ENCODE measurements at places on chromosomes 2 and 18.

- DNase-seq, result no peak
- no peaks in the 10 kb centered on the region for H3K4me1 ChIP-seq
- H3K4me3 ChIP-seq, result no peak overlapping the region
- H3K27ac ChIP-seq, result no peak overlapping the region
Measured at GRCh38 chr2:28045676-28046351, 155.3 kb downstream of the BABAM2 start.

DNA sequence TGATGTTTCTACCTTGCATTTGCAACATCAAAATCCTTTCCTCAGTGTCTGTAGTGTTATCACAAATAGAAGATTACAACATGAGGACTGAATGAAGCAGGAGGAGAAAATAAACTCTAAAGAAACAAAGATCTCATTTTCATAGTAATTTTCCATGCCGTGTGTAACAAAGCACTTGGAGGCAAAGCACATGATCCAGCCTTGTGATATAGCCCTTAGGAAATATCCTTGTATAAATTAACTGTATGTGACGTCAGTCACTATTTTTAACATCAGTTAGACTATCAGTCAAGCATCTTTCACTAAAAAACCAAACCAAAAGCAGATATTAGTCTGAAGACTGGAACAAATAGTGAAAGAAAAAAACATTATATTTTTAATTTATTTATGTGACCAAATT is 492.1 kb upstream of the CNTNAP5 start:
- H3K27me3 ChIP-seq, result no peaks in the 10 kb centered on the region
- DNase-seq, result no peak
- no peak overlapping the region for H3K4me3 ChIP-seq
- no peaks in the 10 kb centered on the region for H3K36me3 ChIP-seq
- H3K27ac ChIP-seq, result no peak overlapping the region

GRCh38 chr18:51153659-51154371 is 43.7 kb downstream of the MEX3C start:
- no peaks in the 10 kb centered on the region for H3K27me3 ChIP-seq
- H3K27ac ChIP-seq, result no peak overlapping the region
- H3K36me3 ChIP-seq, result no peaks in the 10 kb centered on the region
- no peak for DNase-seq

- no peaks in the 10 kb centered on the region for H3K4me1 ChIP-seq
- H3K4me3 ChIP-seq, result no peak overlapping the region
- H3K36me3 ChIP-seq, result no peaks in the 10 kb centered on the region
- DNase-seq, result no peak
- H3K27me3 ChIP-seq, result no peaks in the 10 kb centered on the region
Measured at GRCh38 chr18:45957100-45957499, 10.0 kb downstream of the EPG5 start.

- H3K4me1 ChIP-seq, result no peaks in the 10 kb centered on the region
- no peak for DNase-seq
- H3K27me3 ChIP-seq, result no peaks in the 10 kb centered on the region
- H3K4me3 ChIP-seq, result no peak overlapping the region
- no peak overlapping the region for H3K27ac ChIP-seq
Measured at GRCh38 chr2:71800106-71800809, 346.9 kb downstream of the DYSF start.

DNA sequence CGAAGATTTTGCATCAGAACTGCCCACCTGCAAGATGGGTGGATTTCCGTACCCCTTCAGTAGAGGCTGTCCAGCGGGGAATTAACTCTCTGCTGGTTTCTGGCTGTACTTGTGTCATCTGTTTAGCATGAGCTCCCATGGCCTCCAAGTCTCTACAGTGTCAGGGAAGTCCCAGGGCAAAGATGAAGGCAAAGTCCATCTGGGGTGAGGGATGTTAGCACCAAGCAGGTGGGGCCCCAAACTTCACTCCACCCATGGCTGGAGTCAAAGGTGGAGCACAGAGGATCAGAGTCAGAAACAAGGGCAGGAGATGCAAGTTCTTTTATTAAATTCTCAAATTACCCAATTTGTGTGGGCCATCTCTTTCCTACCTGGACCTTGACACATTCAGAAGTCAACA is 78.0 kb downstream of the TNFRSF11A start:
- no peak for DNase-seq
- no peaks in the 10 kb centered on the region for H3K36me3 ChIP-seq
- no peaks in the 10 kb centered on the region for H3K4me1 ChIP-seq
- H3K4me3 ChIP-seq, result no peak overlapping the region
- no peak overlapping the region for H3K27ac ChIP-seq

GRCh38 chr2:119113489-119113770 is 45.1 kb downstream of the C1QL2 start:
- H3K4me1 ChIP-seq, result no peaks in the 10 kb centered on the region
- DNase-seq, result no peak
- no peaks in the 10 kb centered on the region for H3K27me3 ChIP-seq
- H3K27ac ChIP-seq, result no peak overlapping the region

All from prostate gland (tissue), 2 donors.